Activated CD8-positive, alpha-beta memory T cell treated with anti-CD3 and anti-CD28 coated beads for 1 hour (primary cell): ENCODE measurements at places on chromosomes 7 and 10.

- peak; percentile 1 for DNase-seq
Measured at GRCh38 chr7:12674861-12675260, 12.6 kb upstream of the ARL4A start.

GRCh38 chr7:80721883-80722615, 83.6 kb downstream of the CD36 start:
- no peak for DNase-seq

DNA sequence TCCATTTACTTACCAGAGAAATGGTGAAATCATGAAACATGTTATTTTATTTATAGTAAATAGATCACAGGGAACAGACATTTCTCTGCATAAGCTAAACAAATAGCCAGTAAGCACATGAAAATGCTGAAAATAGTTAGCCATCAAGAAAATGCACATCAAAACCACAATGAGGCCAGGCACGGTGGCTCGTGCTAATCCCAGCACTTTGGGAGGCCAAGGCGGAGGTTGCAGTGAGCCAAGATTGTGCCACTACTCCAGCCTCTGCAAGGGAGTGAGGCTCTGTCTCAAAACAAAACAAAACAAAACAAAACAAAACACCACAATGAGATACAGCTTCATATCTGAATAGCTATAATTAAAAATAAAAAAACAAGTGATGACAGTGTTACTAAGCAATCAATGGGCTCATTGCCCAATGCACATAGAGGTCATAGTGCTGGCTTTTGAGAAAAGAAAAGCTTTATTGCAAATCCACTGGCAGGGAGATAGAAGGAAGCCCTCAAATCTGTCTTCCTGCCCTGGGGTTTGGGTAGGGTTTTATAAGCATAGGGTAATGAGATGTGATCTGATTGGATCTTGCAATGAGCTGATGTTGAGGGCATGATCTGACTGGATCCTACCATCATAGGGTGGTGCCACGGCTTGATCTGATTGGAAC, 16.2 kb downstream of the CSTF2T start:
- no peak for DNase-seq

DNA sequence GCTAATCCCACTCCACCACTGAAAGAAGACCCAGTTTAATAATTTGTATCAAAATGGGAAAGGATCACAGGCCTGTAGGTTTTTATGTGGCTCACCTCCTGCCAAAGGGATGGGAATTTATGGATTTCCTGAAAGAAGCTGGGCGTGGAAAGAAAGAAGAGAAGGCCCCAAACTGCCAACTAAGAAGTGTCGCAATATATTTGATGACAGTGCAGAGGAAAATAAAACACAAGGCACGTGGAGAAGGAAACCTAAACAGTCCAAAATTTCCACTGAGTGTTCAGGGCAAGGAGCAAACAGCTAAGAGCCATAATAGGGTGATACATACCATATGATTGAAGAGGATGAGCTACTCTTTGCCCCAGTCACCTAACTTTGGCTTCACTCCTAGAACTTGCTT, 667.2 kb downstream of the GATA3 start:
- DNase-seq = no peak

GRCh38 chr7:77321300-77321699, 94.8 kb downstream of the GSAP start:
- DNase-seq = no peak

DNA sequence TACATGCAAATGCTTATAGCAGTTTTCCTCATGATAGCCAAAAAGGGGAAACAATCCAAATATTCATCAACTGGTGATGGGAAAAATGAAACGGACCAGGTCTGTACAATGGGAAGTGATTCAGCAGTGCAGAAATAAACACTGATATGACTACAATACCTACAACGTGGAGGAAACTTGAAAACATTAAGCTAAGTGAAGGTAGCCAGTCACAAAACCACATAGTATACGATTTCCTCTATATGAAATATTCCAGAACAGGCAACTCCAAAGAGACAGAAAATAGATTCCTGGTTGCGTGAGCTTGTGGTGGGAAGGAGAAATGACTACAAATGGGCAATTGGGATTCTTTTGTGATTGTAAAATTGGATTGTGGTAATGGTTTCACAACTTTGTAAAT, 263.1 kb upstream of the PITRM1 start:
- DNase-seq = no peak

DNA sequence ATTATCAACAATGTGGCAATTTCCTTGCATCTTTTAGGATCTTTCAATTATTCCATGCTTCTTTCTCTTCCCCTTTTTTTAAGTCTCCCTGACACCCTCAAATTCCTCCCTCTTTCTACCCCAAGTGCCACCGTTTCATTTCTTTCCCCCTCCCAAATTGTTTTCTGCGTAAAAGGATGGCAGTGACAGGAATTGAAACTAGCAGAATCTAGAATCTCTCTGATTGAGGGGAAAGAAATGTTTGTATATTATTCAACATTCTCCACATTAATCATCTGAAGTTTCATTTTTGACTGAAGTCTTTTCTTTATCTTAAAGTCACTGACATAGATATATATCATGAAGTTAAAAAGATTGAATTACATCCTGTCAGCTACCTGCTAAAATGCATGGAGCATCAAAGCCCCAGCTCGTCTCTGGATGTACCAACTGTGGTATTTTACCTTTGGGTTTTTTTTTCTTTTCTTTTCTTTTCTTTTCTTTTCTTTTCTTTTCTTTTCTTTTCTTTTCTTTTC, 633.5 kb downstream of the SORCS3 start:
- no peak for DNase-seq

- no peak for DNase-seq
Measured at GRCh38 chr10:31693491-31693890, 235.1 kb downstream of the ARHGAP12 start.

- no peak for DNase-seq
Measured at GRCh38 chr7:41825927-41826480, 123.1 kb upstream of the INHBA start.

DNA sequence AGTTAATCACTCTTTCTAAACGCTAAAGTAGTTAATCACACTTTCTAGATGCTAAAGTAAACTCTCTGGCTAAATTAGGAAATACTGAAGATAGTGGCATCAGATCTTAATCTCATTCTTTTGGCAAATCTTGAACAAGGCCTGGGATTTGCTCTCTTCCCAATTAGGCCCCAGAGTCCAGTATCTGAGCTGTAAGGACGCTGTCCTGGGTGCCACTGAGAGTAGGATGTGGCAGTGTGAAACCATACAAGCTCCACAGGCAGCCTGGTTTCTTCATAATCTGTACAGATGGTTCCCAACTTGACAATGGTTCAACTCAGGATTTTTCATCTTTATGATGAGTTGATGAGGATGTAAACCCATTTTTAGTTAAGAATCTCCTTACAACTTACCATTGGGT, 36.9 kb downstream of the GRB10 start:
- DNase-seq = no peak

DNA sequence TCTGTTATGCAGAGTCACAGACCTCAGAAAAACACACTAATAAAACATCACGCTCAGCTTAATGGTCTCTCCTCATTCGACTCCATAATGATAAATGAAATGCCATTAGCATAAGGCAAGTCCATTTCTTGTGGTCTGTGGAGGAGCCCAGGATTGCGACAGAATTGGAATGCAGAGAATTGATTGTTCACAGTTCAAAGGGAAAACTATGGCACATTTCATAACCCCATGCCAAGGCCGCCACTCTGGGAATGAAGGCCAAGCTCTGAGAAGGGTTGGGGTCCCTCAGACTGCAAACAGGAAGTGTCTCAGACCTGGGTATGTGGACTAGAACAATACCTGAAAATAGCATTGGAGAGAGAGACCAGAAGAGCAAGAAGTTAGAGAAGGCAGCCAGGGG, 398.9 kb downstream of the ADRA2A start:
- no peak for DNase-seq

DNA sequence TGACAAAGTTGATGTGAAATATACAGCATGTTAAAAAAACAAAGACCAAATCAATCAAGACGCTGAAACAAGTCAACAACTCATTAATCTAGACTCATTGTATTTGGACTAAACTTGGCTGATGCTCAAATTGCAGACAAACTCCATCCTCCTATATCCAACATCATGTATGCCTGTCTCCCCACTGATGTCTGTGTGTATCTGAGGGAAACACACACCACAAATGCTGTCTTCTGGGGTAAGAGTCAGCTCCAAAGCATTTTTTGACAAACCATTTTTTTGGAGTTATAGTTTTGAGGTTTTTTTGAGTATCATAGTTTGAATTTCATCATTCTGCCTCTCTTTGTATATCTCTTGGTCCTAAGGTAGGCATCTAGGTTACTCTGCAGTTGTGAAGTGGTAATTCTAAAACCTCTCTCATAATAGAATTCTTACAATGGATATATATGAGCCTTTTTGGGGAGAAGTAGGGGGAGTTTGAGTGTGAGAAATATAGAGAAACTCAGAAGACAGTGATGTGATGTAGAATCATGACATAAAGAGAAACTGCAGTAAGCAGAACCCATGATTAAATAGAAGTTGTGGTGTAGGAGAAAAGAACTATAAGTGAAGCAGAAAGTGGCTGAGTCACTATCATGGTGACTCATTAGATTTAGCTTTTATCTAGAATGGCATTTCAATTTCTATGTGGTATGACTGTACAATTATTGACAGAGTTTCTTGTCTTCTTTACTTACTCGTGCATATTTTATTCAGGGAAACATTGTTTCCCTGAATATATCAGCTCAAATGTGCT, 1531.1 kb upstream of the LRRTM3 start:
- no peak for DNase-seq

GRCh38 chr7:151813997-151814396, 62.9 kb downstream of the PRKAG2 start:
- no peak for DNase-seq

DNA sequence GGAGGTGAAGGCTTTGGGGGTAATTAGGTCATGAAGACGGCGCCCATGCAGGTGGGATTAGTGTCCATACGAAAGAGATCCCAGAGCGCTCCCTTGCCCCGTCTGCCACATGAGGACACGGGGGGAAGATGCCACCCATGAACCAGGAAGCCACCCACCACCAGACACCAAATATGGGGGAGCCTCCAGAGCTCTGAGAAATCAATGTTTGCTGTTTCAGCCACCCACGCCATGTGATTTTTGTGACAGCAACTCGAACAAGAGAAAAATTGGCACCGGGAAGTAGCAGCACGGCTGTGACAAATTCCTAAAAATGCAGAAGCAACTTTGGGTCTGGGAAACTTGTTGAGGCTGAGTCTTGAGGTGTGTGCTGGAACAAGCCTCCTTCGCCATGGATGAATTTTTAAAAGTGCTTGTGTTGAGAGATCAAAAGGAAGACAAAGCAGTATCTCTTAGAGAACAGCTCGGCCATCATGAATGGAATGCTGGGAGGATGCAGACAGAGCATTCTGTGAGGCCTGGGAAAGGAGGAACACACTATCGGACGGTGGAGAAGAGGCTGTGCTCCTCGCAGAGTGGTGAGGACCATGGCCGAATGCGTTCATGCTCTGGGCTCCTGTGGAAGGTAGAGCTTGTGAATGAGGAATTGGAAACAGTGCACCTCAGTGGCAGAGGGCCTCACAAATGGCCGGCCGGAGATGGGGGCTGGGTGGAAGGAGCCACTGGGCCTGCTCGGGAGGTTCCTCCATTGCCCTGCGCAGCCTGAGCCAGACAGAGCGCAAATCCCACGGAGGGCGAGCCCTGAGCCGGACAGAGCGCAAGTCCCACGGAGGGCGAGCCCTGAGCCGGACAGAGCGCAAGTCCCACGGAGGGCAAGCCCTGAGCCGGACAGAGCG, 277.5 kb downstream of the PTPRN2 start:
- DNase-seq = no peak

GRCh38 chr7:2107386-2108070, 125.2 kb downstream of the MAD1L1 start:
- DNase-seq = no peak

DNA sequence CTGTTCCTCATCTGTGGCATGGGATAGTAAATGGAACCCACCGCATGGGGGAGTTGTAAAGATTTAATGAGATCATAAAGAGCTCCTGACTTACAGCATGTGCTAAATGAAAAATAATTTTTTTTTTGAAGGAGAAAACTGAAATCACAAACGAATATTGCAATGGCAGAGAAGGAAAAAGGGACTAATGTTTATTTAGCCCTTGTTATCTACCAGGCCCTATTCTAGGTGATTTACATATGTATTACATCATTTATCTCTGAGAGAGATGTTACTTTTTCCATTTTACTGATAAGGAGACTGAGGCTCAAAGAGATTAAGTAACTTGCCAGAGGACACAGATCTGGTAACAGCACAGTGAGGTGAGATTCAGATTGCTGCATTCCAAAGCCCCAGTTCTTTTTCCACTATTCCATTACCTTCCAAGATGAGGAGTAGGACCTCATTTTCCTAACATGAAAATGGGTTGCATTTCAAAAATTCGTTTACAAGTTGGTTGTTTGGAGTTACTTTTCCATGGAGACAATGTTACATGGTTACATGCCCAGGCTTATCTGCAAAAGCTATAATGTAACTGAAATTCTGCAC, 28.6 kb downstream of the VCL start:
- DNase-seq = no peak

- no peak for DNase-seq
Measured at GRCh38 chr10:116594525-116595035, 3.8 kb downstream of the PNLIPRP1 start.

- no peak for DNase-seq
Measured at GRCh38 chr10:93220296-93221170, 146.8 kb downstream of the CYP26A1 start.

- no peak for DNase-seq
Measured at GRCh38 chr7:101707587-101707986, 78.5 kb upstream of the MYL10 start.

GRCh38 chr7:20359341-20359963, 28.8 kb downstream of the ITGB8 start:
- no peak for DNase-seq
